ENCODE measurements at places on chromosomes 2 and 18. TPM values are rescaled to one million over a fixed set of nuclear protein-coding genes. Genes with fewer than 3 reads are reported as not detected.
A peak's percentile ranks its signal among the peaks of the same experiment; 100 is the strongest.

The RTP5 gene
- total RNA-seq: not detected

The PLB1 gene
- total RNA-seq: 4.5 TPM

The IMPA2 gene
- 10.6 TPM for total RNA-seq

The TMEM18 gene
- 45.1 TPM for total RNA-seq

The CHRND gene
- not detected for total RNA-seq

The UGT1A3 gene
- total RNA-seq: not detected

The RND3 gene
- 178 TPM for total RNA-seq

The UGT1A8 gene
- total RNA-seq: not detected

The AOX1 gene
- 19.5 TPM for total RNA-seq

The DUSP2 gene
- 0.24 TPM for total RNA-seq

The PPP1R1C gene
- not detected for total RNA-seq

The PLEKHB2 gene
- total RNA-seq: 119 TPM

The KCNG2 gene
- total RNA-seq: not detected

The TLX2 gene
- not detected for total RNA-seq

DNA sequence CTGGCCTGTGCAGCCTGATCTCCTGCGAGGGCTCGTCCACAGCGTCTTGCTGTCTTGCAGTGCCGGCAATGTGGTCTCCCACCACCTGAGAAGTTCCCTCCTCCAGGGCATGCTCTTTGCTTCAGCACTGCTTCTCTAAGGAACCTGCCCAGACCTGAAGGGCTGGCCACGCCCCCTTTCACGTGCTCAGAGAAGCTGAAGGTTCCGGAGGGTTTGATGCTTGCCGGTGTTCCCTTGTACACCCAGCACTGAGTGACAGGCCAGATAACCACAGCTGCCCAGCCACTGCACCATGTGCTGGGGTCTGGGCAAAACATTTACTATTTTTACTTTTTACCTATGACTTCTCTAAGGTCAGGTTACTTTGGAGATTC is 1.7 kb upstream of the POLR2D start:
- H3K4me1 ChIP-seq: 0 out of 2 replicates have a peak, but pooled peaks cover 9% of the 10 kb centered on the region
- no peak overlapping the region for H3K27ac ChIP-seq
- peaks cover 29% of the 10 kb centered on the region for H3K36me3 ChIP-seq
- no peaks in the 10 kb centered on the region for H3K27me3 ChIP-seq
- H3K4me3 ChIP-seq: no peak overlapping the region
- no peak for DNase-seq

DNA sequence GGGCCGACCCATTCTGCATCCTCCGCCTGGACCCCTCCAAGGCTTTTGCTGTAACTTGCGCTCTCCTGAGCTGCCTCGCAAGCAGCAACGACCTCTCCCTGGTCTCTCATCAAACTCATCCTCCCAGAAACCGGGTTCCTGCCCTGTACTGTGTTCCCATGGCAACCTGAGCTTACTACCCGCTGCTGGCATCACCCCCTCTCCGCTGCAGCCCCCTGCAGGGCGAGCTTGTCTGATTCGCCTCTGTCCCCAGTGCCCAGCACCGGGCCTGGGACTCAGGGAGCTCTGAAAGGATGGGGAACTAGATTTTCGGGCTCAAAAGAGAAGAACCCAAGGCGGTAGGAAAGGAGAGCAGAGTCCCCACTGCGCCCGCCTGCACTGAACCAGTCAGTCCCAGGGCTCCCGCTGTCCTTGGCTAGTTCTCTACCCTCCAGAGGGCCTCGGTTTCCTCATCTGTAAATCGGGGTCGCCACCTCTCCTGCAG is 463 bp downstream of the HS1BP3 start:
- peaks cover 13% of the 10 kb centered on the region for H3K4me1 ChIP-seq
- DNase-seq: no peak
- H3K27ac ChIP-seq: peak overlapping the region; percentile 75
- H3K4me3 ChIP-seq: peak overlapping the region; percentile 93

- H3K36me3 ChIP-seq: peaks cover 13% of the 10 kb centered on the region
- H3K27me3 ChIP-seq: no peaks in the 10 kb centered on the region
- no peak for DNase-seq
- no peak overlapping the region for H3K4me3 ChIP-seq
Observed at GRCh38 chr2:238851761-238852160, 3.9 kb downstream of the TWIST2 start.

DNA sequence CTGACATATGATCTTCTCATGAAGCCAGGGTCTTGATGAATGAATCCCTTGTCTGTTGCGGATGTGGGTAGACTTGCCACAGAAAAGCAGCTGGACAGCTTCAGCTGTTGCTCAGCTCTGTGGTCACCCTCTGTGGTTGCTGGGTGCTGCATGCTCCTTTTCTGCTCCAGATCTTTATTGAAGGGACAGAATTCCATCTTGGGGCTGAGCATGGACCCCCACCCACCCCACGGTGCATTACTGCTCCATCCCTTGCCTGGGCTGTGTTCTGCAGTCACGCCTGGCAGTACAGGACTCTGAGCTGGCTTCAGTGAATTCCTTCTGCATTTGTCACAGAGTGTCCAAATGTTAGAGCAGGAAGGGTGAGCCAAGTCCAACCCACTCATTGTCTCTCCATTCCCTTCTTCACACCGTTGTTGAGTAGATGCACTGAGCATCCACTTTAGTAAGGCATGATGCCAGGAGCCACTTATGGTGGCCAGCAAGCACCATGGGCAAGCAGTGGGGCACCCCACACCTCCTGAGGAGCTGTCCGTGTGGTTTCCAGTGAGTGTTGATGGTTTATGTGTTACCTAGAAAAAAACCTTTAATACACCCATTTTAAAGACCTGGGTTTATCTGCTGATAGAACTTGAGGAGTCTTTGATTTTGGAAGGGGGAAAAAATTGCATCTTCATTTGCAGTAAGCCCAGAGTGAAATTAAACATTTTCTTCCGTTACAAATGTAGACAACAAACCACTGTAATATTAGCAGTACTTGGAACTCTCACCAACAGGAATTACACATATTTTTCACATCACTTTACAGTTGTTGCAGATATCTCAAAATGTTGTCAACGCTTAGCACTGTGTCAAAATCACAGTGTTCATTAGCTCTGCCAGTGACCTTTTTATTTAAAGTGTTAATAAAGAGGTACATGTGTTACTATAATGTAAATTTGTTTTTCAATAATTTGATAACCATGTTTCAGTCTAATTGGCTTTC is 14.7 kb upstream of the ITGB6 start:
- no peaks in the 10 kb centered on the region for H3K27me3 ChIP-seq
- H3K36me3 ChIP-seq: no peaks in the 10 kb centered on the region
- peaks cover 40% of the 10 kb centered on the region for H3K4me1 ChIP-seq
- no peak overlapping the region for H3K4me3 ChIP-seq

DNA sequence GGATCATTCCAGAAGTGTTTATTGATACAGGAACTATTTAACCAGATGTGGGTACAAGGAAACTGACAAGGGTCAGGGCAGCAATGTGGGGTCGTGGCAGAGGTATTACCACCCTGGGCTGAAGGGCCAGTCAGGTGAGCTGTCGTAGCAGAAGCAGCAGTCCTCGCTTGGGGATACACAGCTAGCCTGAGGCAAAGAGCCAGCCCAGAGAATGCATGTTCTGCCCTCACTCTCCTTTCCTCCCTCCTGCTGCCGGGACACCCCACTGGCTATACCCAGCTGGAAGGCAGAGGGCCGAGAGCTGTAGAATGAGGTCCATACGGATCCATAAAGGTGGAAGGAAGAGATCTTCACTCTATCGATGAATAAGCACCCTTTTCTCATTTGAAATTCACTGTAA is 32.2 kb upstream of the GBX2 start:
- no peak overlapping the region for H3K27ac ChIP-seq
- DNase-seq: no peak
- no peaks in the 10 kb centered on the region for H3K27me3 ChIP-seq

DNA sequence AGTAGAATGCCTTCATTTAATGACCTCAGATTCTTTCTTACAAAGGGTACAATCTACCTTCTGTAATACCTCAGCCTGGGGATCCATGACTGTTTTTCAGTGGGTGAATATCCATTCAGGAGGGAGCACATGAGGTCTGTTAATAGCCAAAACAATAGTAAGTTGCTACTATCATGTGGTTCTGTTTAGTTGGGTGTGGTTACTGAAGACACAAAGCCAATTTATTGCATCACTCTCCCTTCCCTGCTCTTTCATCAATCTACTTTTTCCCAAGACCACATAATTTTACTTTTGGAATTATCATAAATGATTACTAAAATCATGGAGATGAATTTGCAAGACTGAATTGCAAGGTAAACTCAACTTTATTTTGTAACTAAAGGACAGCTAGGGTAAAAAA is 254.2 kb downstream of the GALNT13 start:
- H3K27me3 ChIP-seq: no peaks in the 10 kb centered on the region
- H3K4me1 ChIP-seq: no peaks in the 10 kb centered on the region
- no peaks in the 10 kb centered on the region for H3K36me3 ChIP-seq

DNA sequence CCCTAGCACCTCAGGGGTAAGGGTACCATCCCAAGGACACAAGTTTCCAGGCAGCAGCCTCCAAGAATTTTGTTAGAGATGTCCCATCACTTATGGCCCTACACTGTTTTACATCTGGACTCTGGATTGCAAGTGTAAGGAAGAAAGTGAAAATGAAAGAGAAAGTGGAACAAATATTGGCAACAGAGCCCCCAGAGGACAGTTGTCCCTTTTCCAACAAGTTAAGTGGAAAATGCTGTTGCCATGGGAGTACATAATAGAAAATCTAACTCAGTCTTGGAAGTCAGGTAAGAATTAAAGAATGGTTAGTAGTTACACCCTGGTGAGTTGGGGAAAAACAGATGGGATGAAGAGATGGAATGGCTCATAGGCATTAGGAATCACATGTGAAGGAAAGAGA is 50.6 kb downstream of the TTC21B start:
- peaks cover 51% of the 10 kb centered on the region for H3K36me3 ChIP-seq
- no peaks in the 10 kb centered on the region for H3K27me3 ChIP-seq
- H3K4me1 ChIP-seq: 0 out of 2 replicates have a peak, but pooled peaks cover 3% of the 10 kb centered on the region
- no peak overlapping the region for H3K27ac ChIP-seq

GRCh38 chr2:158781353-158781961 is 13.7 kb upstream of the DAPL1 start:
- H3K4me3 ChIP-seq: no peak overlapping the region
- no peak overlapping the region for H3K27ac ChIP-seq
- no peaks in the 10 kb centered on the region for H3K4me1 ChIP-seq
- no peaks in the 10 kb centered on the region for H3K36me3 ChIP-seq

GRCh38 chr18:72197591-72197990 is 346.6 kb downstream of the CBLN2 start:
- DNase-seq: no peak
- H3K4me1 ChIP-seq: no peaks in the 10 kb centered on the region
- no peak overlapping the region for H3K27ac ChIP-seq
- no peaks in the 10 kb centered on the region for H3K27me3 ChIP-seq

DNA sequence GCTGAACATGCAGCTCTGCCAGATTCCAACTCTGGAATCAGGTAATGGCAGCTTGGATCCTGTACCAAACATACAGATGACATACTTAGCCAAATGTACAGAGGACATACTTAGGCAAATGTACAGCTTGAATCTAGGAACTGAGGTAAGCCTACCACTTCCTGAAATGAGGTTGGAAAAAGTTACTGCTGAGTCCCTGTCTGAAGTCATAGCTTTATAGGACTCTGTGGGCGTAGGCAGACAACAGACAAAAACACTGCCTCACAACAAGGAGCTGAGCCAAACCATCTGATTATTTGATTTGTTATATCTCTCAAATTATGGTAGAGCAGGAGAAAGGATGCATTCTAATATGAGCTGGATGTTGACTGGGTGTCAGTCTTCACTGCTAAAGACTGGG is 290.2 kb upstream of the TCF4 start:
- DNase-seq: no peak
- no peak overlapping the region for H3K27ac ChIP-seq
- no peak overlapping the region for H3K4me3 ChIP-seq
- no peaks in the 10 kb centered on the region for H3K27me3 ChIP-seq

GRCh38 chr2:86765310-86765695 is 25.4 kb downstream of the CD8A start:
- no peak overlapping the region for H3K27ac ChIP-seq
- no peak overlapping the region for H3K4me3 ChIP-seq
- H3K4me1 ChIP-seq: no peaks in the 10 kb centered on the region
- DNase-seq: no peak

- H3K4me3 ChIP-seq: no peak overlapping the region
- H3K27me3 ChIP-seq: no peaks in the 10 kb centered on the region
- no peaks in the 10 kb centered on the region for H3K4me1 ChIP-seq
- H3K27ac ChIP-seq: no peak overlapping the region
Observed at GRCh38 chr2:224062481-224063297, 23.6 kb upstream of the SERPINE2 start.

DNA sequence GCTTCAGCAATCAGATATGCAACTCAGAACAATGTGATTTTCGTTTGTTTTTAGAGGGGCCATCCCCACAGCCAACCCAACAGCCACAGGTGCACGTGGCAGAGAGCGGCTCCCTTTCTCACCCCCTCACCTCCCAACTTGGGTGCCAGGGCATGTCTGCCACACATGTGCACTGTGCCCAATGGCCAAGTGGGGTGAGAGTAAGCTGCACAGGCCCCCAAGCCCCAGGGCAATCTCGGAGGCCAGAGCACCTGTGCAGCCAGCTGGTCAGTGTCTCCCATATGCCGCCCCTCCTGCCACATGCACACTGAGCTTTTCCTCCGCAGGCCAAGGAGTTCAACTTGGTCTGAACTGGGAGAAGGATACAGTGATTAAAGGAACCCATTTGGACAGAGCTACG is 1130.2 kb downstream of the DSC3 start:
- no peaks in the 10 kb centered on the region for H3K36me3 ChIP-seq
- no peaks in the 10 kb centered on the region for H3K4me1 ChIP-seq
- DNase-seq: no peak
- no peaks in the 10 kb centered on the region for H3K27me3 ChIP-seq

DNA sequence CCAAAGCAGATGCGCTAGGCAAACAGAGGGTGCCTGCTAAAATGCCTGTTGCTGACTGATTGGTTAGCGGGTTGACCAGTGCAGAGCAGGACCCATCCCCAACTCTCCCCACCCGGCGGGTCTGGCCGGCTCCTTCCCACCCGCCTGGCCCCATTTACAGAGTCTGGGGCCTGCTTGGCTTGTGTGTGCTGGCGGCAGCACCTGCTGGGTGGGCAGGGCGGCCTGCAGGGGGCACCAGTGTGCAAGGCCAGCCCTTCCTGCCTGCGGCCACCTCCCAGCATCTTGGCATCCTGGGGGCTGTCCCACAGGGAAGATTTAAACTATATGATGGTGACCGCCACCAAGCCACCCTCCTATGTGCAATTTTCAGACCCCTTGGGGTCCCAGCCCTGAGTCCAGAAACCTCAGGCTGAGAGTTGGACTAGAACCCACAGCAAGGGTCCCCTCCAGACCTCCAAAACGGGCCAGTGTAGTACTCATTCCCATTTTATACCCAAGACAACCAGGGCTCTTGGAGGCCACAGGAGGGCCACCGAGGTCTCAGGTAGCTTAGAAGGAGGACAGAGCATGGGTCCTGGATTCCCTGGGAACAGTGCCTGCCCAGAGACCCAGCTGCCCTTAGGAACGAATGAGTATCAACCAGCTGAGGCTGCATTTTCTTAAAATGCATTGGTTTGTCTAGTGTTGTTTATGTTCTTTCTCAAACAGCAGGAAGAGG is 173.6 kb downstream of the SMAD7 start:
- peaks cover 100% of the 10 kb centered on the region for H3K36me3 ChIP-seq
- peaks cover 23% of the 10 kb centered on the region for H3K4me1 ChIP-seq
- no peak overlapping the region for H3K27ac ChIP-seq
- no peaks in the 10 kb centered on the region for H3K27me3 ChIP-seq
- H3K4me3 ChIP-seq: no peak overlapping the region

- DNase-seq: no peak
- H3K27me3 ChIP-seq: no peaks in the 10 kb centered on the region
Observed at GRCh38 chr2:135063210-135063609, 11.1 kb downstream of the RAB3GAP1 start.

- DNase-seq: no peak
- no peaks in the 10 kb centered on the region for H3K36me3 ChIP-seq
- no peak overlapping the region for H3K4me3 ChIP-seq
- 0 out of 2 replicates have a peak, but pooled peaks cover 3% of the 10 kb centered on the region for H3K27me3 ChIP-seq
- H3K4me1 ChIP-seq: peaks cover 43% of the 10 kb centered on the region
Observed at GRCh38 chr18:55996717-55997116, 408.7 kb upstream of the TCF4 start.

All from SJSA1 (cell line).